Central memory CD8-positive, alpha-beta T cell (primary cell): ENCODE measurements at places on chromosomes 7 and 10.

DNA sequence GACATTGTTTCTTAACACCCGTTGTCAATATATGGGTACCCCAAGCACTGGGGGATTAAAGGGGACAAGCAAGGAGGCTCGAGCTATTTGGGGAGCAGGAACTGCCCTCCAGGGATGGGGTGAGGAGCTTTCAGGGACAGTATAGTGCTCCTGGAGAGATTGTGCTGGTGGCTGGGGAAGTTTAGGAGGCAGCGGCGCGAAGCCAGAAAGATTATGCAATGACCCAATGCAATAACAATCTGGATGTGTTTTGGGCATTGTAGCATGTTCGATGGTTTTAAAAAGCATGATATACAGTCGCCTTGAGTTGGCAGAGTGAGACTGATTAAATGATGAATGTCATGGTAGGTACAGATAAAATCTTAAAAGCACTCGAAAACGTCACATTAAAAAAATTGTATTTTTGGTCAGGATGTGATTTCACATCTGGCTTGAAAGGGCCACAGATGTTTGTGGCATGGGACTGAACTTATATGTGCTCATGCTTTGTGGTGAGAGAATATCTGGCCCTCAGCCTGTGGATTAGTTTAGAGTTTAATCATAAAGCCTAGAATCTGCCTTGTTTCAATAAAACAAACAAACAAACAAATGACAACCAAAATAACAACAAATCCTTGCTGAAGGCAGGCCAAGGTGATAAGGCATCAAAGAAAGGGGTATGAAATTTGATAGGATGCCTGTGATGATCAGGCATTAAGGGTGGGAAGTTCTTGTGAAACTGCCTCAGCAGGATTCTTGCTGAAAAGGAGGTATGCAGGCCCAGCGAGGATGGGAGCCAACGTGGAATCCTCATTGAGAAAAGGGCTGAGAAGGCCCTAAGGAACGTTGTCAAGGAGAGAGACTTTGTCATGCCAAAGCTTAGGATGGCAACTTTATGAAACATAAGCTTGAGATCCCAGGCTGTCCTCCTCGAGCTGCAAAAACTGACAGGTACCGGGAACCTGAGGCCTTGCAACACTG is 417.1 kb upstream of the KLF6 start:
- no peak for DNase-seq

DNA sequence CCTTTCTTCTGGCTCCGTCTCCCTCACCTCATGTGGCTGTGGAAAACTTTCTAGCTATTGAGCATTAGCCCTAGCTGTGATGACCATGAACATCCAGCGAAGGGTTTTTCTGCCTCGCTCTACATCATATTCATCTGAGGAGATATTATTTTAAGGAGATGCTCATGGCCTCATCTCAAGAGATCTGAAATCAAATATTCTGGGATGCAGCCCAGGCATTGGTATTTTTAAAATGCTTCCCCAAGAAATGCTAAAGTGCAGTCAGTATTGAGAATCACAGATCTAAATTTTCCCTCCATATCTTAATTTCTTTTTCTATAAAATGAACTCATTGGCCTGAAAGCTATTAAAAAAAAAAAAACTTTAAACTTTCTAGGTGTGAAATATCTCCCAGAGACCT is 238.2 kb upstream of the CELF2 start:
- no peak for DNase-seq

- DNase-seq, result no peak
These were observed 78.8 kb upstream of the GSDME start for GRCh38 chr7:24836084-24836483.

DNA sequence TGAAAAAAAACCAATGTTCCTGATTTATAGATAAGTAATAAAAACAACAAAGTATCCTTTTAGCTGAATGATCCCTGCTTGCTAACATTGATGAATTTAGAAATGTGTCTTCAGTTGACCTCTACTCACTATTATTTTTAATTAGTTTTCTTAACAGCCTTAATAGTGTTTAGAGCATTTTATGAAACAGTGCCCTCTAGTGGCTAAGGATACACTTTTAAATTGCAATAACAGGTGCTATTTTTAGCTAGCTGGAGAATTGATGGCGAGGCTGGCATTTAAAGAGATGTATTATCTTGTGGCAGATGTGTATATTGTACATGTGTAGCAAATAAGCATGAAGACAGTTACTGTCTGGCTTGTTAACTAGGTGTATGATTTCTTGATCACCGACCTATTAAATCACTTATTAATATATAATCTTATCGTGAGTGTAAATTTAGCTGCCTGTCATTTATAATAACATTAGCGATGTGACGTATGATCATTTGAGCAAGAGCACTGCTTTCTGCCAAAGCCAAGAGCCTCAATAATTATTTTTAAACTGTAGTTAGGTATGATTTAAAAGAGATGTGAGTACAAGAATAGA is 451.9 kb downstream of the DPP6 start:
- DNase-seq, result no peak

GRCh38 chr10:127168261-127168660 is 28.1 kb downstream of the INSYN2A start:
- DNase-seq, result no peak

DNA sequence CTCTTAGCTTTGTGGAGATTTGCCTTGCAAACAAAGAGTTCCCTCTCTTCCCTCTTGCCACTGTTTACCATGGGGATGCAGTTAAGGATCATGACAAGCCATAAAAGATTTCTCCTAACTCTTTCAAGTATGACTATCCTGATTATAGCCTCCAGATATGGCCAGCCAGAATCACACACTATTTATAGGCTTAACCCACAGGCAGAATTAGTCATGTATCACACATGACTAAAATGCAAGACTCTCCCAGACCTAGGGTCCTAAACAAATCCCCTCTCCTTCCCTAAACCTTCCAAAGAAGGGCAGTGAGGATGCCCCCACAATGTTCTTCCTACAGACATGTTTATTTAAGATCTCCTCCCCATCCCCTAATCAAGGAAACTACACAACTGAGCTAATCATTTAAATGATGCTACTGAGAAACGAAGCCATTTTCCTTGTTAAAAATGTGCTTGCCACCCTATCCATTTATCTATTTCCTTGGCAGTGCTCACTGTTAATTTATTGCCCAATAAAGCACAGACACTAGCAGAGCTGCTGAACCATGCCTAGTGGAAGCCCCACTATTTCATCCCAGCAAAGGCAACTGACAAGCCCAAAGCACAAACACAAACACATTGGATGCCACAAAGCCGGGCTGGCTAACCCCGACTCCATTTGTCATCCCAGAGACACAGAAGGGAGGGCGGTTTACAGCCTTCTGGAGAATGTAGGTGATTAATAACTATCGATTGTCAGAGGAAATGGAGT is 363.4 kb downstream of the KCNMA1 start:
- DNase-seq, result no peak

DNA sequence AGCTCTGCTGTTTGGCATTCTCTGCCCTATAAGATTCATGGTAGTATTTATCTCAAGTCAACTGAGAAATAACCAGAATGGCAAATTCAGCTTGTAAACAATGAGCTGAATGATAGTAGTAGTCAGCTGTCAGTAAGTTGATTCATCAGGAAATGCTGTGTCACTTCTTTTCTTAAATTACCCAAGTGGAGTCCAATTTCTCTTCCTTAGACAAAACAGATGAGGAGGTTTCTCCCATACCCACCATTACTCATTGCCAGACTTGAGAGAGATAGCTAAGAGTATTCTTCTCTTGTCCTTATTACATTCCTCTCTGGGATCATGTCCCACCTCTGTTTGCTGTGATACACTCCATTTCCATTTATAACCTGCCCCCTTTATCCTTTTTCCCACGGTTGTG is 159.8 kb upstream of the STEAP1 start:
- DNase-seq, result no peak

DNA sequence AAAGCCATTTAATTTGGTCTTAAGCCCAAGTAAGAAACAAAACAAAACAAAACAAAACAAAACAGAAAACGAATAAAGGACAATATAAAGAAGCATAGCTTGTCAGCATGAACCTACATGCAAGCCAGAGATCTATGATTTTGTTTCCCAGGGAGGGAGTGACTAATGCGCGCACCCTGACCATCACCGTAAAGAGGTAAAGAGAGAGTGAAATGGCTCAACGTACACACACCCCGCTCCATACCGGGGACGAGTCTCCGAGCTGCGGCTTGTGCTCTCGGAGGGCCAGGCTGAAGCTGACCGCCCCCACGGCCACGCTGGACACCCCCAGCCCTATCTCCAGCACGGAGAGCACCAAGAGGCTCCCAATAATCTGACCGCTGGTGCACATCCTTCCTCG is 1.1 kb downstream of the TMEM196 start:
- no peak for DNase-seq

- DNase-seq, result no peak
These were observed 24.6 kb upstream of the ELFN1 start for GRCh38 chr7:1645476-1645875.

- DNase-seq, result no peak
These were observed 48.5 kb downstream of the FEZF1 start for GRCh38 chr7:122256046-122256445.

- DNase-seq, result no peak
These were observed 9.6 kb upstream of the FRMPD2 start for GRCh38 chr10:48284002-48284546.

DNA sequence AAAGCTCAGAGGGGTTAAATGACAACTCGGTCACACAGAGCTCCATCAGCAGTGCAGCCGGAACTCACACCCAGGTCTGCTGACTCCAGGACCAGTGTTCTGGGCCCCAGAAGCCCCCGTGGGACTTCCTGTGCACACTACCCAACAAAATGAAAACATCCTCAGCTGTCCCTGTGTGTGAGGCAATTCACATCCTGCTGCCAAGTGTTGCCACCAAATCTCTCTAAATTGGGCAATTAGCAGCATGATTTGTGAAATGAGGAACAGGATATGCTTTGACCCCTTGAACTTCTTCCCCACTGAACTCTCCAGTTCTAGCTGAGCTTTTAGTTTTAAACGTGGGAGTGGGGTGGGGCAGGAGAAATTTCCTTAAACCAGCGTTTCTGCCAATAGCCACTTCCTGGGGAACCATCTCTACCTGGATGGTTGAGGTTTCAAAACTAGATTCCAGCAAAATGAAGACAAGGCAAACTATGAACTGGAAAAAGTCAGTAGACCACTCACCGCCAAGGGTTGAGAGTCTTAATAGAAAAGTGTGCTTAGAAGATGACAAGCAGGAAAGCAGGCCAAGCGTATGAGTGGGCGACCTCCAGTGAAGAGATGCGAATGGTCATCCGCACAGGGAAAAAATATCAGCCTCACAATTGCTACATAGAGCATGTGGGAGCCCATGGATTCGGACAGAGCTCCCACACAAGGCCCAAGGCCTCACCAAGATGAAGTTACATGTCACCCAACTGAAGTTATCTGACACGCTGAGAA is 51.9 kb upstream of the CHST15 start:
- no peak for DNase-seq

GRCh38 chr7:14858866-14859265 is 43.7 kb downstream of the DGKB start:
- DNase-seq, result no peak

GRCh38 chr10:123559066-123559822 is 106.9 kb upstream of the GPR26 start:
- DNase-seq, result peak; percentile 34

GRCh38 chr10:7477538-7478334 is 66.9 kb upstream of the SFMBT2 start:
- DNase-seq, result no peak

GRCh38 chr7:107327986-107328569 is 141.8 kb upstream of the GPR22 start:
- DNase-seq, result no peak

DNA sequence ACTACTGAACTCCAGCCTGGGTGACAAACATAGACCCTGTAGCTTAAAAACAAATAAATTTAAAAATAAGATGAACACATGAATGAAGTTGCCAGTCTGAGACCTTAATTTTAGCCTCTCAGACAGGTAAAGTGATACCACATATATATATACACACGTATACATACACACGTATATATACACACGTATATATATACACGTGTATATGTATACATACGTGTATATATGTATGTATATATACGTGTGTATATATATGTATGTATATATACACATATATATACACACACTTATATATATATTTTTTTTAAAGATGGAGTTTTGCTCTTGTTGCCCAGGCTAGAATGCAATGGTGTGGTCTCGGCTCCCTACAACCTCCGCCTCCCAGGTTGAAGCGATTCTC is 62.7 kb downstream of the UBE2H start:
- DNase-seq, result no peak

GRCh38 chr10:122042836-122043235 is 53.9 kb downstream of the TACC2 start:
- no peak for DNase-seq
